HCT116 (cell line): ENCODE measurements at places on chromosomes 5 and 9.

DNA sequence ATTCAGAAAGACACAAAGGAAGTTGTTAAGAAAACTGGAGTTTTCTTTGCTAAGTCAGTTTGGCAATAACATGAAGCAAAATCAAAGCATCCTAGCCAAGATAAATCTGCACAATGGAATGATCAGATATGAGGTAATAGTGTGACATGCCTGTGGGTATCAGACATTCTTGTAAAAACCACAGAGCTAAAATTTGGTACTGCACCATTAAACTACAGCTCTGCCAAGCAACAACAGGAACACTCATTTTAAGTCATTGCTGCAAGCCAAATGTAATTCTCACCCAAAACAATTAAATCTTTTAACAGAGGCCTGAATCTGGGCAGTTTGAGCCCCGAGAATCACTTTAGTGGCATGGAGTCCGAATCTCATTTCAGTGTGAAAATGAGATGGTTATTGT, 96.6 kb downstream of the VCAN start:
- DNase-seq: no peak
- H3K27me3 ChIP-seq: no peaks in the 10 kb centered on the region
- H3K36me3 ChIP-seq: no peaks in the 10 kb centered on the region
- no peak overlapping the region for H3K27ac ChIP-seq
- H3K4me3 ChIP-seq: no peak overlapping the region

DNA sequence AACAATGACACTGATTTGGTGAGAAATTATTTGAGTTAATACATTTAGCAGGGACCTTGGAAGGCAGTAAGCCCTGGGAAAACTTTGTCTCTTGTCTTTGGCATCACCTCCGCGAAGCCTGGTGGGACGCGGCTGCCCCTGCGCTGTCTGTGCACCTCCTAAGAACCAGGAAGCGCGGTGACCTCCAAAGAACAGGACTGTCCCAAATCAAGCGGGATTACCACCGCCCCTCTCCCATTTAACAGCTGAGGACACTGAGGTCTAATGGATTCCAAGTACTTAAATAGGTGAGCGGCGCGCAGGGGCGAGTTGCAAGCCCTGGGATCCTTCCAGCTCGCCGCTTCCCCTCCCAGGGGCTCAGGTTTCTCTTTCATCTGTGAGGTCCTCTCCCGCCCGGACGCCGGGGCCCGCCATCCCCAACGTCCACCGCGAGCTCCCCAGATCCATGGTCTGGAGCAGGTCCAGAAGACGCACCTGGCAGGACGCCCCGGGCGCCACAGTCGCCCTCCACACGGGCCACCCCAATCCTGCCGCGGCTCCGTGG, 432 bp downstream of the STARD4 start:
- H3K4me3 ChIP-seq: peak overlapping the region; percentile 76
- peak overlapping the region; percentile 89 for H3K27ac ChIP-seq
- no peaks in the 10 kb centered on the region for H3K36me3 ChIP-seq

DNA sequence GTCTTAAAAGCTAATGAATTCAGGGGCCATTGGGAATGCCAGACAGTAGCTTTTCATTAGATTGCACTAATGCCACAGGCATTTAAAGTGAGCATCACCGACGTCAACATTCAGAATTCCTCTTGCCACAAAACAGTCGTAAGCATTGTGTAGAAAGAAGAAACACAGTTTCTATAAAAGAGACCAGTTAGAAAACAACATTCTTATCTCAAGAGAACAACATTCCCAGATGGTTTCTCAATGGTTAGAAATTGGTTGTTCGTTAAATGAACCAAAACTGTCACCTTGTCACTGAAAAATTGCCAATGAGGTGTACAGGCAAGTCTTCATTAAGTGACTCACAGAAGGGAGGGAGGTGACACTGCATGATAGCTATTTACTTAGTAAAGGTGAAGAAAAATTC, 401.6 kb upstream of the PRR16 start:
- H3K27ac ChIP-seq: no peak overlapping the region
- no peaks in the 10 kb centered on the region for H3K36me3 ChIP-seq
- H3K27me3 ChIP-seq: no peaks in the 10 kb centered on the region
- DNase-seq: no peak
- no peak overlapping the region for H3K4me3 ChIP-seq

- no peak overlapping the region for H3K4me3 ChIP-seq
- no peak overlapping the region for H3K27ac ChIP-seq
- no peaks in the 10 kb centered on the region for H3K36me3 ChIP-seq
- H3K4me1 ChIP-seq: peaks cover 17% of the 10 kb centered on the region
- H3K27me3 ChIP-seq: no peaks in the 10 kb centered on the region
- DNase-seq: no peak
These were observed 7.3 kb upstream of the TSPAN17 start for GRCh38 chr5:176639981-176640380.

GRCh38 chr9:134737842-134738580, 96.4 kb downstream of the COL5A1 start:
- H3K4me3 ChIP-seq: no peak overlapping the region
- no peaks in the 10 kb centered on the region for H3K27me3 ChIP-seq
- no peak overlapping the region for H3K27ac ChIP-seq

DNA sequence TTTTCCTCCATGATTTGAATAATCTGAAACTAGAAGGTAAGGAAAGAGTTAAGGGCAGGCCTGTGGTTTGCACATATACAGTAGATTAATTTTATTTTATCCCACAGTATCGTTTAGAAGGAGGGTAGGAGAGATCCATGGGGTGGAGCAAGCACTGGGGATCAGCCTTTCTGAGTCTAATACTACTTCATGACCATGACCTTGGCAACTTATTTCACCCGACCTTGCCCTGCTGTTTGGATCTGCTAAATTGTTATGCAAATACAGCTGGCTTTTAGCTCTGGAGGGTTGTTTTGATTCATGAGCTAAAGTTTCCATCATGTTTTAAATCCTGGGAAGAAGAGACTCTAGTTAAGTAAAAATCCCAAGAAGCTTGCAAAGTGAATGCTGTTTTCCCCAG, 864 bp upstream of the GRIN3A start:
- H3K4me3 ChIP-seq: no peak overlapping the region
- no peak for DNase-seq
- H3K27me3 ChIP-seq: peaks cover 5% of the 10 kb centered on the region; the same call in 1 of the 2 replicates
- no peak overlapping the region for H3K27ac ChIP-seq
- no peaks in the 10 kb centered on the region for H3K4me1 ChIP-seq

GRCh38 chr9:75644649-75645048, 245.8 kb upstream of the PCSK5 start:
- no peak overlapping the region for H3K27ac ChIP-seq
- H3K36me3 ChIP-seq: no peaks in the 10 kb centered on the region
- H3K4me3 ChIP-seq: no peak overlapping the region
- H3K27me3 ChIP-seq: 0 out of 2 replicates have a peak, but pooled peaks cover 6% of the 10 kb centered on the region

DNA sequence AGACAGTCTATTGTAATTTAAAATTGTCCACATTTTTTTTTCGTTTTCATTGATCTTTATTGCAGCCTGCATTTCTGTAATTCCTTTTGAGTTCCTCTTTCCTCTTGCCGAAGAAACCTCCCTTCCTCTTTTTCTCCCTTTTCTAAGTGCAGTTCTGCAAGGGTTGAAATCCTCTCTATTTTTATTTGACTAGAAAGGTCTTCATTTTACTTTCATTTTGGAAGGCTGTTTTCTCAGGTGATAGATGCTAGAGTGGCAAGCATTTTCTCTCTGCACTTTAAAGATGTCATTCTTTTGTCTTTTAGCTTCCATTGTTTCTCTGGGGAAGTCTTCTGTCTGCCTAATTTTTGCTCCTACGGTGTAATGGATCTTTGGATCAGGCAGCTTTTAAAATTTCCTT, 248.5 kb downstream of the SMARCA2 start:
- DNase-seq: no peak
- no peak overlapping the region for H3K27ac ChIP-seq
- H3K4me1 ChIP-seq: peaks cover 24% of the 10 kb centered on the region
- 0 out of 2 replicates have a peak, but pooled peaks cover 3% of the 10 kb centered on the region for H3K27me3 ChIP-seq

GRCh38 chr9:128136816-128137793, 9.6 kb upstream of the PTGES2 start:
- no peaks in the 10 kb centered on the region for H3K36me3 ChIP-seq
- H3K27ac ChIP-seq: no peak overlapping the region
- peaks cover 3% of the 10 kb centered on the region; the same call in 1 of the 2 replicates for H3K27me3 ChIP-seq
- no peak for DNase-seq
- no peak overlapping the region for H3K4me3 ChIP-seq

GRCh38 chr9:97474372-97474925, 27.0 kb upstream of the TMOD1 start:
- H3K4me1 ChIP-seq: no peaks in the 10 kb centered on the region
- DNase-seq: no peak
- no peak overlapping the region for H3K27ac ChIP-seq
- H3K36me3 ChIP-seq: no peaks in the 10 kb centered on the region

DNA sequence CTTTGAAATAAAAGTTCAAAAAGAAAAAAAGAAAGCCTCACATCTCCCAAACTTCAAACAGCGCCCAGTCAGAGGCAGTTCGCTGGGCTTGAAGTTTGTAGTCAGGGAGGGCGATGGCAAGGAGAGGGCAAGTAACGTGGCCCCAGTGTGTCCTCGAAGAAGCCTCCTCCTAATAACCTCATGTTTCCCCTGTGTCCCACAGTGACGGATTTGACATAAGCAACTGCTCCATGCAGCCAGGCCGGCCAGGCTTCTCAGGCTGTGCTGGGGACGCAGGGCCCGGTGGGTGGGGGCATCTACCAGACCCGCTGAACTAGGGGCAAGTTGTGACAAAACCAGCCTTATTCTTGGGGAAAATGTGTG, 172.2 kb downstream of the ERCC6L2 start:
- H3K36me3 ChIP-seq: no peaks in the 10 kb centered on the region
- no peaks in the 10 kb centered on the region for H3K27me3 ChIP-seq
- H3K27ac ChIP-seq: no peak overlapping the region

- DNase-seq: no peak
- no peak overlapping the region for H3K4me3 ChIP-seq
- peaks cover 6% of the 10 kb centered on the region; the same call in 1 of the 2 replicates for H3K36me3 ChIP-seq
- peaks cover under 1% of the 10 kb centered on the region for H3K4me1 ChIP-seq
- H3K27me3 ChIP-seq: no peaks in the 10 kb centered on the region
These were observed 124.8 kb downstream of the RGS3 start for GRCh38 chr9:113588242-113588810.

GRCh38 chr5:174514983-174515394, 209.4 kb upstream of the MSX2 start:
- H3K4me1 ChIP-seq: peaks cover 8% of the 10 kb centered on the region
- H3K27ac ChIP-seq: no peak overlapping the region
- no peaks in the 10 kb centered on the region for H3K36me3 ChIP-seq
- no peak overlapping the region for H3K4me3 ChIP-seq
- H3K27me3 ChIP-seq: peaks cover 58% of the 10 kb centered on the region; the same call in 1 of the 2 replicates

DNA sequence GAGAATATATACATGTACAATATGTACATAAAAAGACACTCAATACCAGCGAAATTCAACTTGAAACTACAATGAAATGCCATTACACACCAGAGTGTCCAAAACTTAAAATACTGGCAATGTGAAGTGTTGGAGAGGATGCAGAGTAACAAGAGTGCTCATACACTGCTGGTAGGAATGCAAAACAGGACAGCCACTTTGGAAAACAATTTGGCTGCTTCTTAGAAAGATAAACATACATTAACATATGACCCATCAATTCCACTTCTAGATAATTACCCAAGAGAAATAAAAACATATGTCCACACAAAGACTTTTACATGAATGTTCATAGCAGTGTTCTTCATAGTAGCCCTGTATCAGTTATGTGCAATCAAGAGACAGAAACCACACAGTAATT, 39.4 kb upstream of the BARX1 start:
- H3K27me3 ChIP-seq: no peaks in the 10 kb centered on the region
- H3K36me3 ChIP-seq: no peaks in the 10 kb centered on the region
- no peak overlapping the region for H3K4me3 ChIP-seq
- no peak overlapping the region for H3K27ac ChIP-seq
- DNase-seq: no peak

DNA sequence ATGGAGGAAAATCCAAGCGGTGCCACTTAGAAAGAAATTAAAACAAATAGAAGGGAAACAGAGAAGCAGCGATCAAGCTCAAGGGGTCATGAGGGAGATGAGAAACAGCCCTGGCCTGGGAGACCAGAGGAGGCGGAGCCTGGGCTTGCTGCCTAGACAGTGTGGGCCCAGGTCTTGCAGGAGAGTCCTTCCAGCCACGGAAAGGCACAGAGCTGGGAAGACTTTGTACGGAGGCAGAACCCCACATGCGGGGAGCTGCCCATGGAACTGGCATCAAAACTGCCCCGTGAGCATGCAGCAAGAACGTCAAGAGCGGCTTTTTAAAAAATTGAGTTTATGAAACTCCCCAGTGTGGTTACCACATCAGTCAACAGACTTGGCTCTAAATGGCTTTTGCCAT, 119.4 kb downstream of the IRX1 start:
- no peaks in the 10 kb centered on the region for H3K4me1 ChIP-seq
- DNase-seq: no peak
- H3K27me3 ChIP-seq: no peaks in the 10 kb centered on the region
- no peak overlapping the region for H3K4me3 ChIP-seq
- no peaks in the 10 kb centered on the region for H3K36me3 ChIP-seq

GRCh38 chr9:85502815-85503655, 238.7 kb downstream of the AGTPBP1 start:
- no peak overlapping the region for H3K4me3 ChIP-seq
- no peaks in the 10 kb centered on the region for H3K36me3 ChIP-seq
- DNase-seq: no peak

- H3K4me3 ChIP-seq: no peak overlapping the region
- H3K36me3 ChIP-seq: no peaks in the 10 kb centered on the region
- H3K4me1 ChIP-seq: no peaks in the 10 kb centered on the region
- H3K27ac ChIP-seq: no peak overlapping the region
- no peak for DNase-seq
- H3K27me3 ChIP-seq: no peaks in the 10 kb centered on the region
These were observed 93.1 kb upstream of the ITGA1 start for GRCh38 chr5:52694648-52695047.

DNA sequence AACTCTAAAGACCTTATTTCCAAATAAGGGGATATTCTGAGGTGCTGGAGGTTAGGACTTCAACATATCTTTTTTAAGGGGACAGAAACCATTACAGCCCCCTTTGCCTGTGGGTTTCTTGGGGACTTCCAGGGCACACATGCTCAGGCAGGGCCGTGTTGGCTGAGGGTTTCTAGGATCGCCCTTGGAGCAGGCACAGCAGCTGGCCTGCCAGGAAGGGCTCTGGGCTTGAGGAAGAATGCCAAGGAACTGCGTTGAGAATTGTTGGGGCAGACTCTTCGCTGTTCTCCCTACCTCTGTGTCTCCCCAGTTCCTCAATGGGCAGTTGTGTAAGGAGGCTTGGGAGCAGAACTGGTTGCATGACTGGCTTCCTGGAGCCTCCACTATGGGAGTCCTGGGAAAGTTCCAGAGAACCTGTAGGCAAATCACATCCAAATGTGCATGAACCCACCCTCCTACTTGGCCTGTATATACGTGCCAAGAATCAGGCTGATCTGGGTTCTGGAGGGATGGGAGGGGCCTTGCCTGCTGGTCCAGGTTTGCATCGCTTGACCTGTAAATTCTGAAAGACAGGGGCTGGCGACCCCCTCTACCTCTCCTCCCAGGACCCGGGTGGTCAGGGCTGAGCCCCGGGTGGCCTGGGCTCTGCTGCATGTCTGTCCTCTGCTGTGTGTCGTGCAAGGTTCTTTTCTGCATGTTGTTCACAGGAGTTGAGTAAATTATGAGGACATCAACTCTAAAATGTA, 65.5 kb downstream of the HSPA4 start:
- DNase-seq: no peak
- H3K36me3 ChIP-seq: no peaks in the 10 kb centered on the region
- H3K4me3 ChIP-seq: no peak overlapping the region
- H3K27ac ChIP-seq: no peak overlapping the region
- H3K27me3 ChIP-seq: no peaks in the 10 kb centered on the region
